ENCODE measurements at places on chromosomes 12 and 14.

DNA sequence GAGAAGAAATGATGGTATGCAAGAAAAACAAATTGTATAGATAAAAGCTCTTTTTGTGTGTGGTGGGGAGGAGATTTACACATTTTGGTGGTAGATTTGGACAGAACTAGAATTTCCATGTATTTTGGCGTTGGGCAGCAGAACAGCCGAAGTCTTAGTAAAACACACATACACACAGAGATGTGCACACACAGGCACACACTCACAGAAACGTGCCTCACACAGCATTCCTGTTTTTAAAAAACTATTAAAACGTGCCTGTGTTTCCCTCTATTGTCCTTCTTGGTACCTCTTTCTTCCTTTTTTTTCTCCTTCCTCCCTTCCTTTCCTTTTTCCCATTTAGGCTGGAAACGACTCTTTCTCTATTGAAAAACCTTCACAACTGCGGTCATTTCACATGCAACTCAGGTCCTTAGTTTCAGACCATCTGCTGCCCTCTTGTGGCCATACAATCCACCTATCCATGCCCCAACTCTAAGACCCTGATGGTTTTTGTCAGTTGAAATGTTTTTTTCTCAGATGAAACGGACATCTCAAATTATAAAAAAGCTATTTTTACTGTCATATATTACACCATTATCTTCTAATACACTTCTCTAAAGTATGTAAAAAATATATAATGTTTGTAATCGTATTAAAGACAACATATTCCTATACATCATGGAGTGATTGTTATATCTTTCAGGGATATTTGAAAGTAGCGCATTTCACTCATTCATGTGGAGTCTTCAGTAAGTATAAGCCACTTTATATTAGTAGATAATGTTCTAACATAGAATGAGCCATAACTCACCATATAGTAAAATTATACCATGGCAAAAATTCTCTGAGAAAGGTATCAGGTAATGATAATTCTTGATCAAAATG lies 386.7 kb upstream of the NOVA1 start:
- peak; percentile 51 for DNase-seq

DNA sequence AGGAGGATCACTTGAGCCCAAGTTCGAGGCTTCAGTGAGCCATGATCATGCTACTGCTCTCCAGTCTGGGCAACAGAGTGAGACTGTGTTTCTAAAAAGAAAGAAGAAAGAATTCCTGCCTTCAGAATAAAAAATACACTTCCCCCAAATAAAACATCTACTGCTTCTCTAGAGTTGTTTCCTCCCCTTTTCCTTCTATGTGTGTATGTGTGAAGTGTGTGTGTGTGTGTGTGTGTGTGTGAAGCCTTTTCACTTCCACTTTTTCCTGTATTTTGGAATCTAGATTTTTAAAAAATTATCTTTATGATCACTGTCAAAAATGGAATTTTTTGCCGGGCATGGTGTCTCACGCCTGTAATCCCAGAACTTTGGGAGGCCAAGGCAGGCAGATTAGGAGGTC lies 12.6 kb upstream of the SNX6 start:
- no peak for DNase-seq

- DNase-seq, result peak; percentile 15
Measured at GRCh38 chr14:37036669-37037341, 135.6 kb downstream of the SLC25A21 start.

- DNase-seq, result no peak
Measured at GRCh38 chr12:110936367-110937103, 16.2 kb upstream of the MYL2 start.

DNA sequence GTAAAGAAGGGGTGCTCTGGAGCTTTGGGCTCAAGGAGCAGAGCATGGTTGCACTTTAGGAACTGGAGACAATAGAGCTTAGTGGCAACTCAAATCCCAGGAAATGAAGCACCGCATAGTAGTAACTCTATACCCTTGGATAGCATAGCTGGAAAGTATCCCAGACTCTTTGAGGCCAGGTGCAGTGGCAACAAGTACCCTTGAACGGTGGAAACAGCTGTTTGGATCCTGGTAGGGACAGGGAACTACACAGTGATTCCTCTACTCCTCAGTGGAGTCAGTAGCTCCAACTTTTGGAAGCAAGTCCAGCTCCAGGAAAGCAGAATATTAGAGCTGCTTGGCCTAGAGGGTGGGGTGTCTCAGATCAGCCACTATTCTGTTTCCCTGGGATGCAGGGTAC lies 129.0 kb upstream of the WSCD2 start:
- no peak for DNase-seq

DNA sequence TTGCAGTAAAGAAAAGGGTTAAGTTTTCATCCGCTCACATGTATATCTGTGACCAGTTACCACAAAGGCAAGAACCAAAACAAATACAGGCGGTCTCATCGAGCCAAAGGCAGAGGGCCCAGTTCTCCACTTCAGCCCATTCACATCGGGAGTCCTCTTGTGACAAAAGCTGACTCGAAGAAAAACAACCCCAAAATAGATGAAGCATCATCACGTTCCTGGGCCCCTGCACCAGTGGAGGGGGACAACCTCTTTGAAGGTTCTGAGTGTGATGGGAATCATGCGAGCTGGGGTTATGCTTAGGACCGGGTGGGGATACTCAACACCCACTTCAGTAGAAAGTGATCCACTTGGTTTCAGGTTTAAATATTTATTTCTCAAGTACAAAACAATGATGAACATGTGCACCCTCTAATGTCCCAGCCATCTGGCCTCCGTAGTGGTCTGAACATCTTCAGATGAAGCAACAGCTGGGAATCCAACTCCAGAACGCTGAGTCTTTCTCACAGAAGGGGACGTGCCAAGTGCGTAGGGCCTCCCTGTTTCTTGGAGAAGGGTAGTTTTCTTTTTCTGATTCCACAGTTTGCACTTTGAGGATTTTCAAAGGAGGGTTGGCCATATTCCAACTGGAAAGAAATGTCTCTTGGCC lies 8.4 kb downstream of the GSC start:
- no peak for DNase-seq

- DNase-seq, result no peak
Measured at GRCh38 chr12:8127138-8127537, 3.7 kb downstream of the CLEC4A start.

- peak; percentile 77 for DNase-seq
Measured at GRCh38 chr12:10153271-10154144, 18.4 kb downstream of the OLR1 start.

DNA sequence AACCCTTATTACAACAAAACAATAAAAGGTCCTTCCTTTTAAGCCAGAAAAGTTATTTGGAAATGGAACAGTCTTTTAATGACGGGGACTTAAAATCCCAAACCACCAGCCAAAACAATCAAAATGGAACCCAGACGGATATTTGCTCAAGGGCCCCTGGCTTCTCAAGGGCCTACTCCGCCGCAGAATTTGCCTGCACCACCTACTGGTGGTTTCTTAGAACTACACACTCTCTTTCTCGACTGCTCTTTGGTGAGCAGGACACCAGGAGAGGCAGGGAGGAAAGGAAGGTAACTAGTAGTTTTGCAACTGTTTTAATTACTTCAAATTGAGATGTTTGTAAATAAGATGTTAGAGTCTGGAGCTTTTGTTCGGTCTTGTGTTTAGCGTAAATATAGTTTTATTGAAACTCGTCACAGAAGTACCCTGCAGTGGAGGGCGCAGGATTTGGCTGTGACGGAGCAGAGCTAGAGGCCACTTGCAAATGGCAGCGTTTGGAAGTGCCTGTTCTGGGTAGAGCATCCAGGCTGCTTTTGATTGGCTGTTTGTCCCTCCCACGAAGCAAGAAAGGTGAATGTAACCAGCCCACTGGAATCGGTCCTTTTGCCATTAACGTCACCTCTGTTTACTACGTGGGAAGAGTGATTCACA lies 238.5 kb downstream of the CACNA1C start:
- peak; percentile 68 for DNase-seq

GRCh38 chr14:99441157-99441870 lies 39.3 kb downstream of the SETD3 start:
- peak; percentile 20 for DNase-seq

GRCh38 chr14:56297449-56297848 lies 179.2 kb downstream of the PELI2 start:
- DNase-seq, result no peak

DNA sequence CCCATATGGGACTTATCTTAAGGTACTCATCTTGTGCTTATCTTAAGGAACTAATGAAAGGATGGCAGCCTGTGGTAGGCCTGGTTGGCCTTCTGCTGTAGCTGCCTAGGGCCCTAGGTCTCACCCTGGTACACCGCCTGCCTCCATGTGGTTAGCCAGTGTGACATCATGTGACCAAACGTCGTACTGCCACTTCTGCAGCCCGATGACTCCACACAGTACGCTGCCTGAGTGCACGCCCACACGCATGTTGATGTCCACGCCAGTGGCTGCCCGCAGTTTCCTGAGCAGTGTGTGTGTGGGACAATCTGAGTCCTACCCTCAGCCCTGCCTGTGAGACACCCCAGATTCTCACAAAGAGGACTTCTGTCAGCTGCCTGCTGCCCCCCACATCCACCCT lies 5.1 kb downstream of the ADCY4 start:
- DNase-seq, result no peak

DNA sequence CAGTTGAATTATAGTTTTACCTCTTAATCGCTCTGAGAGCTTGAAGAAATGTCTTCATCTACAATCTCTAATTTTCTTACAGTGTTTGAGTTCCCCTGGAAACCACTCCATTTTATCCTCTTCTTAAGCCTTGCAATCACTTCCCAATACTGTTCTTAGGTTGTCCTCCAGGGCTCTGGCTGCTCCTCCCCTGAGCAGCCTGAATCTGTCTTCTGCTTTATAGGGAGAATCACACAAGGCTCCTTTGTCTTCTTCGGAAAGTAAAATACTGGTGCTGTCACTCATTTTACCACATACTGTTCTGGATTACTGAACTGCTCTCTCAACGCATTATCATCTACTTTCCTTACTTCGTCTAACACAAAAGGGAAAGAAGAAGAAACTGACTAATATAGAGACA lies 133.7 kb downstream of the MDGA2 start:
- no peak for DNase-seq

GRCh38 chr14:34676516-34677211 lies 37.7 kb downstream of the CFL2 start:
- DNase-seq, result no peak

GRCh38 chr12:126030573-126030972 lies 965.3 kb downstream of the AACS start:
- DNase-seq, result no peak

DNA sequence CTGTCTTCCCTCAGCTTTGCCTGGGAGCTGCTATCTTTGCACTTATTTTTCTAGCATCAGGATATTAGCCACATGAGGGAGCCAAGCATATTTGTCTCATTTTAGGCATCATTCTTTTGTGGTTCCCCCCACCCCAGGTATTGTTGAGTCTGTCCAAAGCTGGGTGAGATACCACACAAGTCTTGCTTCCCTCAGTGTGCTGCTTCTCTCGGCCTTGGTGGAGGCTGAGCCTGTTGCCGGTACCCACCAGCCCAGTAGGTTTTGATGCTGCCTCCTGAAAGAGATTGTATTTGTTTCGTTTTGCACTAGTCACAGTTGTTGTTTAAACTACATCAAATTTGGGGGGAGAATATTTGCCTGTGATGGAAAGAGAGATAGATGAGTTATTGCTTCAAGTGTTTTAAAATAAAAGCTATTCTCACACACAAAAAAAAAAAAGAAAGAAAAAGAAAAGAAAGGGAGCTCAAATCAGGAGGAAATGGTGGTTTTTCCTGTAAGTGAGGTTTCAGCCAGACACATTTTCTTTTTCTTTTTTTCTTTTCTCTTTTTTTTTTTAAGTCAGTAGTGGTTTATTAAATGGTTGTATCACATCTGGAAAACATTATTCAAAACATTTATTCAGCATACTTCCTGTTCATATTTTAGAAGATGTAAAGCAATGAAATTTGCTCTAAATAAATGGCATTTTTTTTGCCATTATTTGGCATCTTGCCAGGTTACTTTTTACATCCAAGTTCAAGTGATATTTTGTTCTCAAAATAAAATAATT lies 58.5 kb downstream of the SLC4A8 start:
- DNase-seq, result peak; percentile 10

DNA sequence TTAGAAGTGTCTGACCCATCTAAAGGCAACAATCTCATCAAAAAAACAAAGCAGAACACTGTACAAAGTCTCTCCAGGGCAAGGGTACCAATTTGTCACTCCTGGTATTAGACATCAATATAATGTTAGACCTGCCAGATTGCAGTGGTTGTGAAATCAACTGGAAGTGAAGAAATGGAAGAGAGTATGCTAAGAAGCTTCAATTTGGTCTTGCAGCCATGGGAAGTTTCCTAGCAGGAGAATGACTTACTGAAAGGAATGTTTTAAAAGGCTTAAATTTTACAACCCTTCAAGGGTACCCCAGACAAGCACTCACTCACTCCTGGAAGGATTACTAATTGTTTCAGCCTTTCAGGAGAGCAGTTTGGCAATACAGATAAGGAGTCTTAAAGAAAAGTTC lies 18.9 kb downstream of the LLPH start:
- no peak for DNase-seq

- no peak for DNase-seq
Measured at GRCh38 chr12:86196465-86196864, 59.7 kb downstream of the MGAT4C start.

DNA sequence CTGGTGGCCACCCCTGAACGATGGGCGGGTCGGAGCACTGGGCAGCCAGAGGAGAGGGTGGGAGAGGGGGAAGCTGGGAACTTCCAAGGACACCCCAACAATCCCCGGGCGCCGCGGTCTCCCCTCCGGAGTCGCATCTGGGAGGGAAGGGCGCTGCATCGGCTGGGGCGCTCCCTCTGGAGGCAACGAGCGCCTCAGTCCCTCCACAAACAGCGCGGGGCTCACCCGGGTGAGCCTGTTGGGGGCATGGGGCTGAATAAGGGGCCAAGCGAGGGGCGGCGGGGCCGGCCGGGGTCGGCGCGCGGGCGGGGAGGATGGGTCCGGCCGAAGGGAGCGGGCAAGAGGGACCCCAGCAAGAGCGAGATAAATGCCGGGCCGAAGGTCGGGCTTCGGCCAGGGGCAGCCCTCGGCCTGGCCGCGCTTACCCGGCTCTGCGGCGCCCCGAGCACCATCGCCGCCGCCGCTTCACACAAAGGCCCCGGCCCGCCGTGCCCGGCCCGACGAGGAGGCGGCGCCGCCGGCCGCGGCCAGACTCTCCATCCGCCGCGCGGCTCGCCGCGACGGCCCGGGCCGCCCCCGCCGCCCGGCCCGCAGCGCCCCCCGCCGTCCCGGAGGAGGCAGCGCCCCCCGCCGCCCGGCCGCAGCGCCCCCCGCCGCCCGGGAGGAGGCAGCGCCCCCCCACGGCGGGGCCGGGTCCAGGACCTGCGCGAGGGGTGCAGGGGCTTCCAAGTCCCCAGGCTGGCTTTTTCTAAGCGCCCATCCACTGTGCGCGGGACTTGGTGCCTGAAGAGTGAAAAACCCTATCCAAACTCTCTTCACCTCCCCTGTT lies at the start of gene ZBTB39:
Gene ZBTB39, minus strand, starts transcription at position 567 of the 829 bp plus-strand sequence. CDS start 1,629 bp downstream, outside the sequence.
- DNase-seq, result peak; percentile 67

- DNase-seq, result no peak
Measured at GRCh38 chr12:92571844-92572543, 130.8 kb upstream of the PLEKHG7 start.

All from dermis blood vessel endothelial cell (primary cell).